ENCODE measurements at places on chromosomes 13 and 19. TPM values are rescaled to one million over a fixed set of nuclear protein-coding genes. Genes with fewer than 3 reads are reported as not detected.

Gene LGALS7B
- total RNA-seq: 0.73 TPM

Gene CGB5
- not detected for total RNA-seq

Gene LILRB5
- total RNA-seq: under 0.01 TPM

Gene PABPC3
- 0.15 TPM for total RNA-seq

Gene PALM
- total RNA-seq: 3.9 TPM

Gene LRRC25
- total RNA-seq: 0.15 TPM

Gene EDNRB
- 48.1 TPM for total RNA-seq

Gene CATSPERD
- total RNA-seq: not detected

Gene NLRP12
- not detected for total RNA-seq

Gene VSTM2B
- not detected for total RNA-seq

Gene GTF2F1
- total RNA-seq: 58.7 TPM

Gene MATK
- total RNA-seq: 0.15 TPM

Gene ZNF627
- total RNA-seq: 20.4 TPM

Gene OXGR1
- total RNA-seq: not detected

Gene KIR2DL1
- total RNA-seq: not detected

Gene ZNF426
- 32.7 TPM for total RNA-seq

Gene CPT1C
- total RNA-seq: 37.5 TPM

Gene VSIG10L
- total RNA-seq: 0.44 TPM

Gene LAIR2
- total RNA-seq: not detected

Gene AMH
- total RNA-seq: 1.5 TPM

Gene MAG
- total RNA-seq: not detected

Gene PEAK3
- not detected for total RNA-seq

Gene TUBB4A
- not detected for total RNA-seq

Gene TICAM1
- total RNA-seq: 6.8 TPM

Gene CCDC70
- not detected for total RNA-seq

Gene ZNF665
- total RNA-seq: 4.8 TPM

Gene FGF21
- not detected for total RNA-seq

Gene LCP1
- total RNA-seq: 0.33 TPM

Gene IFNL1
- not detected for total RNA-seq

Gene NANOS3
- 0.66 TPM for total RNA-seq

All from smooth muscle cell of trachea (primary cell).